Omental fat pad (tissue), 4 donors: ENCODE measurements at places on chromosomes 12 and 14.

DNA sequence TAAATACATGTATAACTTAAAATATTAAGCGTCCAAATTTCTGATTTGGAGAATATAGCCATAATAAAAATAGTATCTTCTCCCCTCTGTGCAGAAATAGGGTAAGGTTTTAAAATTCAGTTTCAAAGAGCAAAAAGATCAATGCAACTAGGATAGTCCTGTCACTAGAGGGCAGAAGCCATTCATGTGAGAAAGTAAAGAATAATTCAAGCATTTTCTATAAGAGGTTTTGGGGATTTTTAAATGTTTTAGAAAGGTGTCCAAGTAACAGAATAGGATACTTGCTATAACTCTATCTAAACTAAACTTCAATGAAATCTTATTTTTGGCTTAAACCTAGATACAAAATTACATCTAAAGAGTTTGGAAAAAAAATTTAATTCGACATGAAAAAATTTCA is 50.3 kb downstream of the ADAMTS20 start:
- DNase-seq, result no peak

- DNase-seq, result no peak
Measured at GRCh38 chr14:81384900-81385299, 15.2 kb downstream of the STON2 start.

- no peak for DNase-seq
Measured at GRCh38 chr12:64064706-64065105, 157.4 kb downstream of the KICS2 start.

DNA sequence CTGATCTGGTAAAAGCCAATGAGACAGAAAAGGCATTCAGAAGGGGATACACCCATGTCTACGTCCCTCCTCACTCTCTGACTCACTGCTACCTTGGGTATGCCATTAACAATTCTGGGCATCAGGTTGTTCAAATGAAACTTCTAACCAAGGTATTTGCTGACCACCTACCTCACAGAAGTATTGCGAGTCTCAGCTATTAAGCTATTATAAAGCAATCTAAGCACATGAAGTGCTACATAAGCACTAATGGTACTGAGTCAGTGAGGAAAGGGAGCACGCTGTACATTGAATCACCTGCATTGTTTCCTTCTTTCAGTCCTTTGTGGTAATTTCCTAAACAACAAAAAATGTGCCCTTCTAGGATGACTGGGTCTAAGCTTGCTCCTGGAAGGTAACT is 62.8 kb upstream of the CCDC91 start:
- DNase-seq, result no peak

GRCh38 chr12:52183544-52183910 is 8.3 kb downstream of the KRT80 start:
- no peak for DNase-seq

DNA sequence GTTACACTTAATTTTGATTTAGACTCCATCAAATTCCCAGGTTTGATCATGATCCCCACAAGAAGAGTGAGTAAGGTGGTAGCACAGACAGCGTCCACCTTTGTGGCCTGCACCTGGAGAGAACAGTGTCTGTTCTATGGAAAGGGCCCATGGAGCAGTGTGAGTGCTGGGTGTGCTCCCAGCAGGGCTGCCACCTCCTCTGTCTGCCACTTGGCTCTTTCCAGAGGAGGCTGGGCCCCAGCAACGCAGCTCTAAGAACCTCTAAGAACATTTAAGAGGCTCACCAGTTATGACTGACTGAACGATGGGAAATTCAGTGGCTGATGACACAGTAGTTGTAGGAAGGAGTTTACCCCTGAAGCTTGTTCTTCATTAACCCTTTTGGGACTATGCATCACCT is 17.3 kb downstream of the VDR start:
- no peak for DNase-seq
